ENCODE measurements at places on chromosomes 3 and 15.

DNA sequence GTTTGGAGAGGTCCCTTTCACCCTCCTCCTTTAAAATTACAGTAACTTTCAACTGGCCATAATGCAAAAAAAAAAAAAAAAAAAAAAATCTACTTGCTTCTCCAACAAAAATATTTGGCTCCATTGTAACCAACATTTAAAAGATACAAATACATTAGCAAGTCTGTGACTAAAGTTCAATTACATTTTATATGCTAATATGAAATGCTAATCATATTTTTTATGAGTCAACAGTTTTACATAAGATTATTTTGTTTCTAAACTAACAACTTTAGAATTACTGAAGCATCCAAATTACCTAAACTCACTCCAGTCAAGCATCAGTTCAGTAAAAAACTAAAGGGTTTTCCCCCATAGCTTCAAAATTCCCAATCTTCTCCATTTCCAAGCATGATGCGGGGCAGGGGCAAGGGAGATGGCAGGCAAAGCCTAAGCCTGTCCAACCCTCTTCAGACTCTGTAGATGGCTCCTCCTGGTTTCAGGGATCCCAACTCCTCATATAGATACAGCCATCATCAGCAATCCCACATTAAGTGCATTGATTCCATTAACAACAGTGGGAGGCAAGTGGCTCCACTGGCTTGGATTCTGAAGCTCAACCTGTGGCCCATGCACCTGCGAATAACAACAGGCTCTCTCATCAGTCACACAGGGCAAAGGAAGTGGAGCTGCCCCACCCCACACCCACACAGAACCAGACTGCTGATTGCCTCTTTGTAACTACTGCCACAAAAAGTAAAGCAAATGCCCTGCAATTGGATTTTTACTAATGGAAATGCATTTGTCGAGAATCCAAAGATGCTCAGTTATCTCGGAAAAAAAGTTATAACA, 15.0 kb downstream of the SFMBT1 start:
- peak; percentile 28 for DNase-seq

DNA sequence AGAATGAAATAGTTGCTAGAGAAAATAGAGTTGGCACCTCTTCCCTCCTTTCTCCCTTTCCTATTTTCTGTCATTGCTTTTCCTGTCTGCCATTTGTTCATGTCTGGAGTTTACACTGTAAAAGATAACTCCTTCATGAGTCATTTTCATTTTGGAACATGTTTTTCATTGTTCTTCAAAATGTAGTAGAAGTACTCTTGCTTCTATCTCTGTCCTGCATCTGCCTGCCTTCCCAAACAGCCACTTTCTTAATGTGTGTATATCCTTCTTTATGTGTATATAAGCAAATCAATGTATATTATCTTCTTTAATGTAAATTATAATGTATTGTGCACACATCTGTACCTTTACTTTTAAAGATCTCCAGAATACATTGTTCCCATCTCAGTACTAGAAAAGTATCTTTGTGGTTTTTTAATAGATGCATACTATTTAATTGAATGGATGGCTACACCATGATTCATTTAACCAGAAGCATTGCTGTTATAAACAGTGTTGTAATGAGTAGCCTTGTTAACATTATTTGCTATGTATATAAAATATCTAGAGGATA, 41.1 kb downstream of the TSC22D2 start:
- DNase-seq: no peak

GRCh38 chr15:99333413-99333812, 82.1 kb downstream of the LRRC28 start:
- no peak for DNase-seq

GRCh38 chr15:67835297-67836133, 4.3 kb downstream of the RNU6-1 start:
- no peak for DNase-seq

DNA sequence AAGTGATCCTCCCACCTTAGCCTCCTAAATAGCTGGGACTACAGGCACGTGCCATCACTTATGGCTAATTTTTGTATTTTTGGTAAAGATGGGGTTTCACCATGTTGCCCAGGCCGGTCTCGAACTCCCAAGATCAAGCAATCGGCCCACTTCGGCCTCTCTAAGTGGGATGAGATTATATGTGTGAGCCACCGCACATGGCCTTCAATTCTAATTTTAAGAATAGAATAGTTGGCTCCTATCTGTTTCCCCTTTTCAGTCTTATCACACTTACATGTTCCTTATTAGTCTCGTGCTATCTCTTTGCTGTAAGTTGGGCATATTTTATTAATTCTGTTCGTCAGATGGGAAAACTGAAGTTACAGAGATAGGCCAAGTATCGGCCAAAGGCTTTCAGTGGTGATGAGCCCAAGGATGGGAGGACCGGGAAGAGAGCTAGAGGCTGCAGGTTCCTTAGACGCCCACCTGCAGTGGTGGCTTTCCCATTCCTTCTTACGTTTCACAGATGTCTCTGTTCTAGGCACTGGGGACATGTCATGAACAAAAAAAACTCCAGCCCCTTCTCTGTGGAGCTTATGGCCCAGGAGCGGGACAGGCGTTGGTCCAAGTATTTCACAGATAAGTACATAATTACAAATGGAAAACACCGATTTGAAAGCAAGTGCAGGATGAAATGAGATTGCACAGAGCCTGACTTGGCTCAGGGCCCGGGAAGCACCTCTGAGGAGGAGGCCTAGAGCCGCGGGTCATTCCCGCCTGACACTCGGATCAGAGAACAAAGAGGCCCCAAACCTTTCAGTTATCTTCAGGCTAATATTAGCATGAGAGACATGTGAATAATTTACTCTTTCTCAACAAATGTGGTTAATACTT, 91.1 kb upstream of the KLF13 start:
- DNase-seq: no peak

GRCh38 chr3:108117241-108117775, 26.5 kb upstream of the CD47 start:
- DNase-seq: no peak

DNA sequence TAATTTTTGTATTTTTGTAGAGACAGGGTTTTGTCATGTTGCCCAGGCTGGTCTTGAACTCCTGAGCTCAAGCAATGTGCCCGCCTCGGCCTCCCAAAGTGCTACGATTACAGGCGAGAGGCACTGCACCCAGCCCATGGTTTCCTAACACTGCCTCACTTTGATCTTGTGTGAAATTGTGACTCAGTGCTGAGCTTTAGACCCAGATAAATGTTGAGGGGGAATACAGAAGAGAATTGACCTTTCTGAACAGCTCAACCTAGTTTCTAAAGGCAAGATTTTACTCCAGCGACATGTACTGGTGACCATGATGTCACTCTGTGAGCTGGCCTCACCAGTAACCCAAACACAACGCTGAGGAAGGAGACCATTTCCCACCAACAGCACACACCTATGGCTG, 73.5 kb downstream of the ATP1B3 start:
- DNase-seq: no peak

GRCh38 chr15:26433818-26434217, 339.0 kb downstream of the GABRB3 start:
- DNase-seq: no peak

- no peak for DNase-seq
Measured at GRCh38 chr3:127819086-127819485, 3.2 kb downstream of the MGLL start.

DNA sequence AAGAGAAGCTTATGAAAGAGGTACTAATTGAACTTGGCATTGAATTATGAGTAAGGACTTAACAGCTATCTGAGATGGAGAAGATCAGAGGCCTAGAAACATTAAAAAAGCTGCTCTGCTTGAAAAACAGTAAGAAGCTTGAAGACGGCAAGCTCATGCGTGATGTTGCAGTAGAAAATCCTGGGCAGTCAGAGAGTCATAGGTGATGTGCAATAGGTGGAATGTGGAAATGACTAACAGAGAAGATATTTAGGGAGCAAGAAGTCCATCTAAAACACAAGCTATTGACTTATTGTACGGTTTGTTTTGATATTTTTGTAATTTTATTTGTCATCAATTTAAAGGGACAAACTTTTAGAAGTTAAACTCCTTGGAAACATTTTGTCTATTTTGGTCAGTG, 1101.4 kb downstream of the ROBO2 start:
- DNase-seq: no peak

- DNase-seq: no peak
Measured at GRCh38 chr3:10447110-10447509, 58.3 kb downstream of the ATP2B2 start.

- DNase-seq: no peak
Measured at GRCh38 chr15:66094331-66094730, 159.2 kb downstream of the MEGF11 start.

DNA sequence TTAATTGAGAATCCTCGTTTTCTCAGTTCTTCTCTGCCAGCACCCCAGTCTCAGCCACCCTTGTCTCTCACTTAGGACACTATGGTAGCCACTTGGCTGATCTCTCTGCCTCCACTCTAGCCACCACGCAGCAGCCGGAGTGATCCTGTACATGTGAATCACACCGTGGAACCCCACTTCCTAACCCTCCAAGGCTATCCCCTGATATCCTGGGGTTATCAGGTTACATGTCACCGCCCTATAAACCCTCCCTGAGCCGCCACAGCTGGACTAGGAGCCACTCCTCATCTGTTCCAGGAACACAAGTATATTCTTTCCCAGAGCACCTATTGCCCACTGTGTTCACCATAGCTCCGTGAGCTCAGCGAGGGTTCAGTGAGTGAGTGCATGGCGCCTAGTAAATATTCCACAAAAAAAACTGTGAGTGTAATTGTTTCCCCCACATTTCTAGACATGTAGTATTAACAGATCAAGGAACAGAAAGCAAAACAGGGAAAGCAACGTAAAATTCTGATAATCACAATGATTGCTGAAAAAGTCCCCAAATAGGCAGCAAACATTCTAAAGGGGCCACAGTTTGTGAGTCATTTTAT, 661 bp upstream of the PARP14 start:
- peak; percentile 26 for DNase-seq

DNA sequence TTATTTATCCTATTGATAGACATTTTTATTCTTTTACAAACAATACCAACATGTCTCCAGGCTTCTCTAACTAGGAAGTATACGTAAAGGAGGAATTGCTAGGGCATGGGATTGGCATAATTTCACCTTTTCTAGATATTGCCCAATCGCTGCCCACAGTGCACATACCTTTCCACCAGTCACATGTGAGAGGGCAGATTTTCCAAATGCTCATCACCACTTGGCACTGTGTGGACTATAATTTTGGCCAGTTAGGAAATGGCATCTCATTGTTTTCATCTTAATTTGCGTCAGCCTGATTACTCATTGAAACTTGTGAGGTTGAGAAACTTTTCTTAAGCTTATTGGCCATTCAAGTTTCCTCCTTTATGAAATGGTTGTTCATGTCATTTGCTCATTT, 57.4 kb upstream of the POLR2M start:
- DNase-seq: no peak
